ENCODE measurements at places on chromosomes 5 and 9.

DNA sequence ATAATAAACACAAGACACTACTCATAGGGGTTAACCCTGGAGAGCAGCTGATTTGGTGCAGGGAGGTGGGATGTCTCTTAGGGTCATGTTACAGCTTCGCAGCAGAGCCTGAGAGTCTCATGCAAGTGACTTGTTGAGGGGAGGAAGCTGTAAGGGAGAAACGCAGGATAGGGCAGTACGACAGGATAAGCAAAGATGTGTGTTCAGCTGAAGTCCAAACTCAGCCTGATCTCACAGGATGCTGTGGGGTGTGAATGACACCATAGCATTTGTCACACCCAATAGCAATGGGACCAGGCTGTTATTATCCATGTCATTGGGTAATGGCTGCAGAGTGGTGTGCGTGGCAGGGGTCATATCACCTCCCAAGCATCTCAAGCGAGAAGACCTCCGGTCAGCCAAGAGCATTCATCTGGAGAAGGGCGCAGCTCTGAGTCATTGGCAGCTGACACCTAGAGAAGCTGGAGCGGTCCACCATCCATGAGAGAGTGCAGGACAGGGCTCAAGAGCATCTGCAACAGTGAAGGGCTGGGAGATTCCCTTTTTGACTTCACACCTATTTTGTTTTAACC lies 49.2 kb upstream of the RPL26L1 start:
- no peak for DNase-seq

- no peak for DNase-seq
These were observed 126.7 kb upstream of the EGFLAM start for GRCh38 chr5:38131686-38132085.

GRCh38 chr5:172574871-172575223 lies 66.2 kb upstream of the NEURL1B start:
- DNase-seq: no peak

DNA sequence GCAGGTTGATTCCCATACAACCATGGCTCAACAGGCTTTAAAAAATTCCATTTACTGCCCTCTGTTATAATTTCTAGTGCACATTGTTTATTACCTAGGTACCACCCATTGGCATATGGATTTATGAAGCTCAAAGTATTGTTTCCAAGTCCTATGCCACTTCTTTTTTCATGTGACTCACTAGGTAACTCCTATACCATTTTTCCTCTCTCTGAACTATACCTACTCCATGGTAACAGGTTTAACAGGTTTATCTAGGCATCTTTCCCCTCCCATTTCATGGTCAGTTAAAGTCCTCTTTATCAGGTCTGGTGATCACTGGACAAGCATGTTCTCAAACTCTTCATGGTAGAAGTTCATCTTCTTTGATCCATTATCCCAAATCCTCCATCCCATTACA lies 49.6 kb upstream of the ABCA1 start:
- no peak for DNase-seq

DNA sequence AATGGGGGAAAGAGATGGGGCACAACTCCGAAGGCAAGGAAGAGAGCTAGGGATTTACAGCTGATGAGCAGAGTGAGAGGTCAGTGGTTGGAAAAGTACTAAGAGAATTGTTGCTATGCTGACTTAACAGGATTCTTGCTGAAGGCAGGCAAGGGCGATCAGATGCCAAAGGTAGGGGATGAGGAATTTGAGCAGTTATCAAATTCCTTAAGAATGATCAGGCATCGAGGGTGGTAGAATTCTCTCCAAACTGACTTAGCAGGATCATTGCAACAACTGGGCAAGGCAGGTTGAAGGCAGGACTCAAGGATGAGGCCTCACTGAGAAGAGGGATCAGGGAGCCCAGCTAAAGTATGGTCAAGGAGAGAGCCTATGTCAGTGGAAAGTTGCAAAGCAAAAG lies 171.0 kb downstream of the HSD17B3 start:
- no peak for DNase-seq

DNA sequence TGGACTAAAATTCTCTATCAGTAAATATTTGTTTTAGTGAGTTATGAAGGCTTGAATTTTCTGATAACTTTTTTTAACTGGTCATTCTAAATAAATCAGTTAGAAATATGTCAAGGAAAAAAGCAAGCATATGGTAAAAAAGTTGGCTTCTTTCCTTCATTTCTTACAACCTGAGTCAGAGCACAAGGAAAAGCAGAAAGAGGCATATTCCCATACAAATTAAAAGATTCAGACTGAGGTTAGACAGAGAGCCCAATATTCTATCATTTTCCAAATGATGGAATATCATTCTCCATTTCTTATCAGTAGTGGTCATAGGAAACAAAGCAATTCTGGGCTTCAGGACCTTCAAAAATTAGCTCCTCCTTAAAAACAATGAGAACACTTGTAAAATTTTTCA lies 732.1 kb downstream of the MAT2B start:
- DNase-seq: no peak

- DNase-seq: no peak
These were observed 41.2 kb upstream of the ZNF300 start for GRCh38 chr5:150945947-150946346.

GRCh38 chr5:131441184-131441583 lies 177.3 kb downstream of the CDC42SE2 start:
- no peak for DNase-seq

DNA sequence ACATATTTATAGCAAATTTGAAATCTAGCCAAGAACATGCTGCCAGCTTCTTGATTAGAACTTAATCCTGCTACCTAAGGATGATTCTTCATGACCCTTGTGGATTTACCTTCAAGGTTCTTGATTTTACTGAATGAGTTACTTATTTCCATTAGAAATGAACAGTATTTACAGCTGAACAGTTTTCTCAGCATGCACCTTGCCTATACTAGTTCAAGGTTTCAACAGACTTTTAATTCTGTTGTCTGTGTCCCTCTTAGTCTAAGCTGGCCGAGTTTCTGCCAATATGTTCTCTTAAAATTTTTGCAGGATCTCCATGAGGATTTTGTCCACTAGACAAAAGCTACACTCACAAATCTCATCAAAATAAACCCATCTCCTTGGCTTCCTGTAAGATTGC lies 188.8 kb upstream of the ST8SIA4 start:
- DNase-seq: no peak

DNA sequence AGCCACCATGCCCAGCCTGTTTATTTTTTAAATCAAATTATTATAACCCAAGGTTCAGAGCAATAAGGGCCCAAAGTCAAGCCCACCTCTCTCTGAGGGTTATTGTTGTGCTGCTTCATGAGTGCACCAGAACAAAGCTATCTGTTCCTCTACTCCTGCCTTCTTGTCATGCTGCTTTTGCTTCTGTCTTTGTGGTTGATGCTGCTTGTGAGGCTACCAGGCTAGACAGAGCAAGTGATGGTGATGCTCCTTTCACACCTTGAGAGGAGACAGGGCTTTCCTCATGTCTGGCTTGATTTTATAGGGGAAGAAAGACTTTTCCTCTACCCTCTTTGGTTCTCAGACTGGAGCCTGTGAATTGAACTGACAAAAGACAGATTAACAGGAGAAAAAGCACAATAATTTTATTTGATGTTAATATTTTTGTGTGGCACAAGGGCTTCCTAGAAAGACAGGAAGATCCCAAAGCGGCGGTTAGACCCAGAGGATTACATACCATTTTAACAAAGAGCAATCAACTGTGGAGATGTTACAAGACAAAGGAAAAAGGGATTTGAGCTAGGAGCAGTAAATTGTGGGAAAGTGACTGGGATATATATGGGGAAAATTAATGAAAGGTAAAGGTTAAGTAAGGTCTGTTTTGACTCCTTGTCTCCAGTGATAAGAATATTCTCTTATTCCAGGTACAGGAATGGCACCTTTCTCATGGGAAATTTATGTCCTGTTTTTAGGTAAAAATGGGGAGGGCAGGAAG lies 4.4 kb upstream of the CD180 start:
- DNase-seq: no peak

- DNase-seq: no peak
These were observed 7.4 kb downstream of the FAM163B start for GRCh38 chr9:133601746-133602145.

DNA sequence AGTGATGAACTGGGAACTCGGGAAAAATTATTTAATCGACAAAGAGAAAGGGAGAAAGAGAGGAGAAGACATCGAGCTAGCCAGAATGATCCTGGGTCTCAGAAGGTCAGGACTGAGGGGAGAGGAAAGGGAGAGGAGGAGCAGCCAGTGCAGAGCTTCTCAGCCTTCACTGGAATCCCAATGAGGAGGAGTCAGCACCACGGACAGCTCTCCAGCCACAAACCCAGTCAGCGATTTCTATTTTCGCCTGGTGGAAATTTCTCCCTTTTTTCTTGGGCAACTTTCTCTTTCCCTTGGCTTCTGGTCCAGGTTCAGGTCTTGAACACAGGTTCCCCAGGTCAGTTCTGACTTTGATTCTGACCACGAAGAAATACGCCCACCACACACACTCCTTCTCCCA lies 1.6 kb upstream of the BRINP1 start:
- DNase-seq: peak; percentile 5

- no peak for DNase-seq
These were observed 118.1 kb downstream of the PRDM6 start for GRCh38 chr5:123207081-123207537.

DNA sequence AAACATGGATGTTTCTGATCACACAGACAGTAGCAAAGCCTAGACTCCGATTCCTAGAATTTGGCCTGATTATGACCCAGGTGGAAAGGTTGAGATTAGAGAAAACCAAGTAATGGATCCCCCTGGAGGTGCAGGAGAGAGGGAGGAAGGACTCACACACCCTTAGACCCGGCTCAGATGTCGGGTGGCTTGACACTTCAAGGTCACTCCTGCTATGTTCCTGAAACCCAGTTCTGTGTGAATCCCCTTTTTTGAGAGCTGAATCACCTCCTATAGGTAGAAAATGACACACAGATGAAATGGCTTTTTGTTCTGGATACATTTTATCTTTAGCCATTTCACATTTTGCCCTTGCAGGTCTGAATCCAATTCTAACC lies 192.8 kb downstream of the ARRDC3 start:
- no peak for DNase-seq

- DNase-seq: no peak
These were observed 125.4 kb upstream of the ADAMTS16 start for GRCh38 chr5:5014586-5015235.

DNA sequence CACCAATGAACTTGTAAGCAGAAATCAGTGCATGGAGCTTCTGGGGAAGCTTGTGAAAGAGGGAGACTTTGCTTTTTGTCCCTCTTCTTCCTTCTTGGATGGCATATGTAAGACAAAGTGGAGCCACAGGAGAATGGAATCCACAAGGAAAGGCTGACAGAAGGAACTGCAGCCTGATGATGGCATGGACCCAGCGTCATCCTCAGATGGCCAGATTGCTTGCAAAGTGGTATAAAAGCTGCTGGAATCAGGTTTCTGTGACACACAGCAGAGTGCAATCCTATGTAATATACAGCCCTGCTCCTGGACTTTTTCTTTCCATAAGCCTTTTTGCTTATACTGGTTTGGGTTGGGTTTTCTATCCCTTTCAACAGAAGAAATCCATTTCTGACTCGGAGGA lies 31.4 kb upstream of the SPARC start:
- DNase-seq: no peak

- no peak for DNase-seq
These were observed 106.3 kb downstream of the RAPGEF6 start for GRCh38 chr5:131528682-131529081.

DNA sequence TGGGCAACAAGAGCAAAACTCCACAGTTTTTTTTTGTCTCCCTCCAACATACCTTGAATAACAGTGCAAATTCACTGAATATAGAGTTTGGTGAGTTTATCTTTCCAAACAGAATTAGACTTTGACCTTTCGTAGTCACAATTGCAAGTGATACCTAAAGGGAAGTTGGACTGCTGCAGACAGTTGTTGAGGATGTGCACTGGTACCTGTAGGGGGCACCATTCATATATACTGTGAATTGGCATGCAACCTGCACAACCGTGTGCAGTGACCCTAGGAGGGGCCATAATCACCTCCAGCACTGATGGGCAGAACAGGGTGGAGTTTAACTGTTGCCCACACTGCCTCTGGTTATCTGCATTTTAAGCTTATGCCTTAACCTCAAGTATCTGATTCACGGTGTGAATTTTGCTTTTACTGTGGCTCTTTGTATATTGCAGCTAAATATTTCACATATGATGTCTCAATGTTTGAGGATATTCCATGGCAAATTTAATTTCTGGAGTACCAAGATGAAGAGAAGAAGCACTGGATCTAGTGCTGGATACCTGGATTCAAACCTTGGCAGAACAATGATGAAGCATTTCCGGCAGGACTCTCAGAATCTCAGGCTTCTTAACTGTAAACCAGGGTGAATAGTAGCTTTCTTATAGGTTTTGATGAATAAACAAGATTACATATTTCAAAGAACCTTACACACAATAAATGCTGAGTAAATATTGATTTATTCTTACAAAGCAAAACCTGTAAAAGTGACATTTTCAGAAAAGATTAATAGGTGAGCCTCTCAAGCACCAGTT lies 144.3 kb downstream of the ACTBL2 start:
- DNase-seq: no peak

- DNase-seq: no peak
These were observed 34.8 kb downstream of the ITGA2 start for GRCh38 chr5:53023969-53024368.

DNA sequence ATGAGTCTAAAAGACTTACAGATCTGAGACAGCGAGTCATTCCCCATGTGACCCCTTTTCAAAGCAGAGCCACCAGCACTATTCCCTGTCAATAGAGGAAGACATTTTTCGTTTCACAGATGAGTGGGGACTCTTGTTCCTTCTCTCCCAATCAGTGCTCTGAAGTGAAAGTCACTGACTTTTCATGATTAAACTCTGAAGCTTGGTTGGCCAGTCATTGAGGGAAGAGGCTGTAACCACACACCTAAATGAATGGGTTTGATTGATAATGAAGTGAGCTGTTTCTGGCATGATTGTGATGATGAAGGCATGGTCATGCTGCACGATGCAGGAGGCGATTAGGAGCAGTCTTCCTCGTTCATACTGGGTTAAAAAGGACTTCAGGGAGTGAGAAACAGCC lies 171.9 kb downstream of the ZNF462 start:
- no peak for DNase-seq

DNA sequence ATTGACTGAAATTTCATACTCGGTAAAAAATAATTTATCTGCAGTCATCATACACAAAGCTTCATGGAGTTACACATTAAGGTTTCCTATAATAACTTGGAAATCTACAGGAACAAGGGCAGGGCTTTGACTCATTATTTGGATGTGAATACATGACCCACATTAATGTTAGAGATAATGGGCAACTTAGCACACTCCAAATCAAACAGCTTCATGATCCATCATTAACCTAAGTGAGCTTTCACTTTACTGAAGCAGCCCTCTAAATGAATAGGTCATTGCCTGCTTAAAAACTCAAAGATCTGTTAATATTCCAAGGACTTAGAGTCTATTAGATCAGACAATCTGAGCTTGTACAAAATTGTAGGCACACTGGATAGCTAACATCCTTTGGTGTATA lies 9.0 kb downstream of the CDH12 start:
- DNase-seq: no peak

Data from stimulated activated CD4-positive, alpha-beta T cell treated with anti-CD3 and anti-CD28 coated beads, TNF-alpha, amount 100 ng/mL, for 24 hours (primary cell).